ENCODE measurements at places on chromosomes 1 and 21.
A peak's percentile ranks its signal among the peaks of the same experiment; 100 is the strongest.

- no peaks in the 10 kb centered on the region for H3K36me3 ChIP-seq
- H3K4me3 ChIP-seq: no peak overlapping the region
- H3K4me1 ChIP-seq: no peaks in the 10 kb centered on the region
- H3K27ac ChIP-seq: no peak overlapping the region
Observed at GRCh38 chr1:194419721-194420120, 1233.3 kb upstream of the B3GALT2 start.

DNA sequence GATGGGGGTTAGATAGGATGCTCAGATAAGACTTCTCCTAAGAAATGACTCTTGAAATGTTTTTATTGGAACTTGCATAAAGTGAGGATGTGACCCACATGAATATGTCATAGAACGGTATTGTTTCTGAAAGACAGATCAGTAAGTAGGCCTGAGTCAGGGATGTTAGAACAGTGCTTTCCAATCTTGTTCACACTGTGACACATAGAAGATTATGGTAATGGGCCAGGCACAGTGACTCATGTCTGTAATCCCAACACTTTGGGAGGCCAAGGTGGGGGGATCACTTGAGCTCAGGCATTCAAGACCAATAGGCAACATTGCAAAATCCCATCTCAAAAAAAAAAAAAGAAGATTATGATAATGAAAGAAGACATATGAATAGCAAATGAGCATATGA is 32.9 kb downstream of the FMO4 start:
- no peak overlapping the region for H3K4me3 ChIP-seq
- no peaks in the 10 kb centered on the region for H3K27me3 ChIP-seq

- H3K27ac ChIP-seq: no peak overlapping the region
- no peaks in the 10 kb centered on the region for H3K36me3 ChIP-seq
- no peaks in the 10 kb centered on the region for H3K4me1 ChIP-seq
- H3K27me3 ChIP-seq: no peaks in the 10 kb centered on the region
- H3K4me3 ChIP-seq: no peak overlapping the region
Observed at GRCh38 chr1:70760154-70760553, 287.5 kb downstream of the PTGER3 start.

- H3K4me1 ChIP-seq: 0 out of 2 replicates have a peak, but pooled peaks cover 5% of the 10 kb centered on the region
- H3K27me3 ChIP-seq: no peaks in the 10 kb centered on the region
- no peak overlapping the region for H3K4me3 ChIP-seq
- DNase-seq: no peak
- H3K36me3 ChIP-seq: no peaks in the 10 kb centered on the region
Observed at GRCh38 chr1:211343607-211344006, 17.0 kb downstream of the TRAF5 start.

DNA sequence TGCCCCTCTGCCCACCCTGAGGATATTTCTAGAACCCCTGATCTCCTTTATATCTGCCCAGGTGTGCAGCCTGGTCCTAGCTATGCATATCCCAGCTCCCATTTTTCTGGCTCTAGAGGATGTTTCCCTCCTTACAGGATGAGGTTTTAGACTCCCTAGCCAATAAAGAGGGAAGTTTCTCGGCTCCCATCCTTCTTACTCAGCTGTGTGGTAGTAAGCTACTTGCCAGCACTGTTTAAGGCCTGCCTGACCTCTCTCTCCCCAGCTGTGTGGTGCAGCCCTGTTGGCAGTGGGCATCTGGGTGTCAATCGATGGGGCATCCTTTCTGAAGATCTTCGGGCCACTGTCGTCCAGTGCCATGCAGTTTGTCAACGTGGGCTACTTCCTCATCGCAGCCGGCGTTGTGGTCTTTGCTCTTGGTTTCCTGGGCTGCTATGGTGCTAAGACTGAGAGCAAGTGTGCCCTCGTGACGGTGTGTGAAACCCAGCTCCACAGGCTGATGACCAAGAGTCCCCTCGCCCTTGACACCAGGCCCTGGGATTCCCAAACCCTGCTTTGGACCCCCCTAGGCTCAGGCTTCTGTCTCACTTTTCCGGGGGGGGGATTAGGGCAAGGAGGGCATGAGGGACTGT is 7.8 kb upstream of the P3R3URF start:
- peaks cover 17% of the 10 kb centered on the region for H3K36me3 ChIP-seq
- no peaks in the 10 kb centered on the region for H3K27me3 ChIP-seq
- no peak overlapping the region for H3K4me3 ChIP-seq
- peaks cover 28% of the 10 kb centered on the region for H3K4me1 ChIP-seq

DNA sequence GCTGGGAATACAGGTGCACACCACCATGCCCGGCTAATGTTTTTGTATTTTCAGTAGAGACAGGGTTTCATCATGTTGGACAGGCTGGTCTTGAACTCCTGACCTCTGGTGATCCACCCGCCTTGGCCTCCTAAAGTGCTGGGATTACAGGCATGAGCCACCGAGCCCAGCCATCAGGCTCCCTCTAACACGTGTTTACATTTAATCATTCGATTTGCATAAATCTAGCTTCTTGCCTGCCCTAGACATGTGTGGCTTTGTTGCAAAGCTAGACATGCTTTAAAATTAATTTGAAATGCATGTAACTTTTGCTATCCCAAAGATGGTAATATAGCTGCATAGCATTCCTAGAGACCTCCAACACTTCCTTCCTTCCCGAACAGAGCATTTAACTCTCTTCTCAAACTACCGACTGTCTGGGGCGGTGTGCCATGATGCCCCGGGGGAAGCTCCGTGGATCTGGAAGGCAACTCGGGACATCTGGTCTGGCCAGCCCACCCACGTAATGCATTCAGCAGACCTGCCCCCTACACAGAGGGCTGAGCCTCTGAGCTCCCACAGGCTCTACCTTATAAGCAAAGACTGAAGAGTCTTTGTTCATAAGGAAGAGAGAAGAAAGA is 34.6 kb upstream of the NID1 start:
- H3K4me3 ChIP-seq: no peak overlapping the region
- H3K27me3 ChIP-seq: no peaks in the 10 kb centered on the region
- H3K36me3 ChIP-seq: no peaks in the 10 kb centered on the region
- H3K27ac ChIP-seq: no peak overlapping the region
- DNase-seq: peak; percentile 80

GRCh38 chr1:2583331-2583791 is 3.2 kb upstream of the PRXL2B start:
- DNase-seq: no peak
- H3K27ac ChIP-seq: no peak overlapping the region
- H3K4me3 ChIP-seq: no peak overlapping the region
- H3K36me3 ChIP-seq: no peaks in the 10 kb centered on the region

DNA sequence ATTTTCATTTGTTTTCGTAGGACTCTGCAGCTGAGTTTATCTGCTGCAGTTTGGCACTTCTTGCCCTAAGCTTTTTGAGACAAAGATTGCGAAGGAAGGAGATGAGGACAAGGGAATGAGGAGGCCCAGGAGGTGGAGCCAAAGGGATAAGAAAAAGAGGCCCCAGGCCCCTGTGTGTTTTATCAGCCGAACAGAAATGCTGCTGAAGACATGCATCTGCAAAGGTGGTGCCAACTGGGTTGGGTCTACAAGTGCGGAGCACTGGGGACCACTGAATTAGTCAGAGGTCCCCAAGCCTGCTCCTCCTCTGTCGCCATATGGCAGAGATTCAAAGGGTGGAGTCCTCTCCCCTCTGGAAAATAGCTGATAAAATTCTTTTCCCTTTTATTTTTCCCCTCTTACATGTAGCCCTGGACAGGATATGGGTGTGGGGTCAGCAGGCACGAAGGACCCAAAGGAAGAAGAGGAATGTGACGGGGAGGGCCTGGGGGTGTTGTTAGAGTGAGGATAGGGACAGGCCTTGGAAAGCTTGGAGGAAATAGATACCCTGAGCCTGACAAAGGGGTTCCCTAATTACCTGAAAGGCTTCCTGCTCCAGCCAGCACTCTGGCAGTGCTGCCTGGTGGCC is 2.7 kb downstream of the CD34 start:
- H3K27ac ChIP-seq: no peak overlapping the region
- H3K27me3 ChIP-seq: peaks cover 9% of the 10 kb centered on the region
- DNase-seq: no peak
- H3K4me1 ChIP-seq: peaks cover 4% of the 10 kb centered on the region

DNA sequence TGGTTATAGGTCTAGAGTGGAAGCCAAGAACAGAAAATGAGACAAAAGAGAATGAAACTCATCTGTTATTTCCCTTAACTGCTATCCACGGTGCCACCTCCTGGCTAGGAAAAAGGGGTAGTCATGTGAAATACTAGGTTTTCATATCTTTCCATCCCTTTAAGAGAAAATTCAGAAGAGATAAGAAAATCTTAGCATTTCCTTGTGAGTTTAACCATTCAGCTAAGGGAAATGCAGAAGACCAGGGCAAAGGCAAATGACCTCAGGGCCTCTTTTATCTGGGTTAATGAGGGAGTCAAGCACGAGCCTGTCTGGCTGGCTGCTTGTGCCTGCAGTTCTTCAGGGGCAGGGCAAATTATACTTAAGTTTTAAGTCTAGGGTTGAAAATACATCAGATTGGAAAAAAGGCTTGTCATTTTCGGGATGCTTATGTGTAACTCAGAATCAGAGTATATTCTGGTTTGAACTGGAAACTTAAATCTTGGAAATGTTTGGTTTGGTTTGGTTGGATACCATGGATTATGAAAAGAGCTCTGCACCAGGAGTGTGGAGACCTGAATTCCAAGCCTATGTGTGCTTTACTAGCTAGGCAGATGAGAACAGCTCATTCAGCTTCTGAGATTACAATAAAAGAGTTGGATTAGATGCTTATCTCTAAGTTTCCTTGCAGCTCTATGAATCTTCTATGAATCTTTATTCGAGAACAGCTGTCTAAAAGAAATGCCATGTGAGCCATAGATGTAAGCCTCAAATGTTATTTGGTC is 19.9 kb downstream of the NIBAN1 start:
- no peaks in the 10 kb centered on the region for H3K36me3 ChIP-seq
- peak overlapping the region; percentile 70 for H3K27ac ChIP-seq
- DNase-seq: peak; percentile 22
- H3K27me3 ChIP-seq: no peaks in the 10 kb centered on the region

DNA sequence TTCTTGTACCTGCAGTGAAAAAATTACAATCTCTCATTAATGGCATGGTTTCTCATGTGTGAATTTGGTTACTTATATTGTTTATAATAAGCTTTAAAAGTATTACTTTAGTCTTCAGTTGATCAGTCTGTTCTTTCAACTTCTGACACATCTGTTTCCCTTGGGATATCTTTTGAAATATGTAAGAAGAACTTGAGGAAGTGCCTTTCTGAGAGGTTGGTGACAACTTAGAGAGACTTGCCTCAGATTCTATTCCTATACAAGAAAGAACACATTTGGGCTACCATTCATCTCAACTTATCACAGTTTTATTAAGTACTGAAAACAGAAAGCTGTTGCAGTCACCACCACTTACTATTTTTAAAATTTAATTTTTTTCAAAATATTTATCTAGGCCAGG is 8.1 kb downstream of the AKNAD1 start:
- H3K4me3 ChIP-seq: no peak overlapping the region
- no peaks in the 10 kb centered on the region for H3K4me1 ChIP-seq
- no peaks in the 10 kb centered on the region for H3K36me3 ChIP-seq
- no peak overlapping the region for H3K27ac ChIP-seq
- DNase-seq: no peak

- no peaks in the 10 kb centered on the region for H3K27me3 ChIP-seq
- H3K27ac ChIP-seq: no peak overlapping the region
- H3K4me3 ChIP-seq: no peak overlapping the region
- H3K36me3 ChIP-seq: no peaks in the 10 kb centered on the region
Observed at GRCh38 chr1:97424209-97424608, 496.6 kb downstream of the DPYD start.

- no peak overlapping the region for H3K27ac ChIP-seq
- H3K4me1 ChIP-seq: peaks cover 17% of the 10 kb centered on the region
- no peak overlapping the region for H3K4me3 ChIP-seq
- peaks cover 4% of the 10 kb centered on the region for H3K27me3 ChIP-seq
- no peaks in the 10 kb centered on the region for H3K36me3 ChIP-seq
Observed at GRCh38 chr1:33182896-33183295, 1.1 kb upstream of the TRIM62 start.

GRCh38 chr21:33587792-33588484 is 546 bp downstream of the DONSON start:
- H3K27me3 ChIP-seq: no peaks in the 10 kb centered on the region
- H3K4me3 ChIP-seq: peak overlapping the region; percentile 88
- H3K36me3 ChIP-seq: peaks cover 19% of the 10 kb centered on the region
- H3K27ac ChIP-seq: peak overlapping the region; percentile 76
- DNase-seq: no peak

All from SK-N-SH (cell line).